ENCODE measurements at places on chromosomes 3 and 15. TPM values are rescaled to one million over a fixed set of nuclear protein-coding genes. Genes with fewer than 3 reads are reported as not detected.

- peaks cover 71% of the 10 kb centered on the region for H3K27me3 ChIP-seq
- no peaks in the 10 kb centered on the region for H3K36me3 ChIP-seq
- H3K4me3 ChIP-seq = no peak overlapping the region
- H3K27ac ChIP-seq = no peak overlapping the region
Observed at GRCh38 chr15:69524814-69525213, 72.2 kb downstream of the RPLP1 start.

- no peak for DNase-seq
- no peaks in the 10 kb centered on the region for H3K27me3 ChIP-seq
- H3K36me3 ChIP-seq = no peaks in the 10 kb centered on the region
- H3K27ac ChIP-seq = no peak overlapping the region
- H3K4me3 ChIP-seq = no peak overlapping the region
Observed at GRCh38 chr3:154228561-154229216, 95.6 kb downstream of the DHX36 start.

DNA sequence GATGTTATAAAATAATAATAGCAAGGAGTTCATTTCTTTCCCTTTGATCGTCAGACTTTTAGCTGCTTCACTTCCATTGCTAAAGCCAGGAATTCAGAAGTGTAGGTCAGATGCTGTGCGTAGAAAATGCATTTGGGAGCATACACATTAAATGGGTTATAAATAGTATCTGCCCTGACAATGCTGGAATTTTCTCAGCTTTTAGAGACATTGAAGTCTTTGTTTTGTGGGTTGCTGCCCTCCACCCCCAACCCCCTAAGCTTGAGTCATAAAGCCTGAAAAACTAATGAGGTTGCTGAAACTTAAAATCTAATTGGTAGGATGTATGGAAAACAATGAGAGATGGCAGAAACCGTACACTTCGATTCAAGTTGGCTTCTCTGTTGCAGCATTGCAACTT lies 81.9 kb downstream of the MITF start:
- no peak overlapping the region for H3K27ac ChIP-seq
- peaks cover 3% of the 10 kb centered on the region for H3K4me1 ChIP-seq
- no peaks in the 10 kb centered on the region for H3K36me3 ChIP-seq
- no peaks in the 10 kb centered on the region for H3K27me3 ChIP-seq

DNA sequence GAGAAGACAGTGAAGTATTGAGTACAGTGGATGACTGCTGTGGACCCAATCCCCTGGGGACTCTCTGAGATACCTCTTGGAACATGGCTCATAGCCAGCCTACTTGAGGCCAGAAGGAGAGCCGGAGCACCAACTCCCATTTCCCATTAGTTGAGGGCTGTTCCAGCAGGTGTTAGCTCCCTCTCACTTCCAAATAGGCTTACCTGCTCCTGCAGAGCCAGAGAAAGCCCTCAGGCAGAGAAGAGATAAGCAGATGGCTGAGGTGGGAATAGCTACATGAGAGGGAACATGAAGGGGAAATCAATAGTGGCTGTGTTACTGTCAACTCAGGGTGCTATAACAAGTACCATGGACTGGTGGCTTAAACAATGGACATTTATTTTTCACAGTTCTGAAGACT lies 4.6 kb upstream of the CCK start:
- no peaks in the 10 kb centered on the region for H3K4me1 ChIP-seq
- no peaks in the 10 kb centered on the region for H3K36me3 ChIP-seq
- H3K27me3 ChIP-seq = peaks cover 40% of the 10 kb centered on the region
- H3K4me3 ChIP-seq = no peak overlapping the region
- no peak overlapping the region for H3K27ac ChIP-seq

GRCh38 chr15:66724732-66725463 lies 22.9 kb downstream of the SMAD6 start:
- no peak for DNase-seq
- H3K36me3 ChIP-seq = peaks cover 15% of the 10 kb centered on the region
- H3K4me3 ChIP-seq = no peak overlapping the region
- H3K27me3 ChIP-seq = no peaks in the 10 kb centered on the region

The RTP1 gene
- not detected for total RNA-seq

The CERS3 gene
- total RNA-seq = 0.38 TPM

The MAGEL2 gene
- 14.3 TPM for total RNA-seq

DNA sequence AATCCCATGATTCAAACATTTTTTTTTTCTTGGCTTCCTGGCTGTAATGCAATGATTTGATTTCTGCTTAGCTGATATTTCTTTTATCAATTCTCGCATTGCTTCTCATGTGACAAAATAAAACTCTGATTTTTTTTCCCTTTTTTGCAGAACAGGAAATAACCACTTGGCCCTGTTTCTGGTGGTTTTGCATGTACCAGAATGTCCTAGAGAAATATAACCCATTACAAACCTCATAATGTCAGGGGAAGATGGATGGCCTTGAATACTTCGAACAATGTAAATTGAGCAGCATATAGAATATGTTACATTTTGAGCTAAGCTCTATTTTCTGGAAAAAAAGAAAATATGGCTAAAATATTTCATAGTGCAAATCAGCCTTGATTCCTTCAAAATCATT lies 275.6 kb downstream of the RAP2B start:
- H3K27ac ChIP-seq = no peak overlapping the region
- no peaks in the 10 kb centered on the region for H3K27me3 ChIP-seq
- H3K36me3 ChIP-seq = no peaks in the 10 kb centered on the region
- H3K4me3 ChIP-seq = no peak overlapping the region

- no peak overlapping the region for H3K4me3 ChIP-seq
- no peaks in the 10 kb centered on the region for H3K4me1 ChIP-seq
- H3K36me3 ChIP-seq = no peaks in the 10 kb centered on the region
- peaks cover 32% of the 10 kb centered on the region for H3K27me3 ChIP-seq
- peak; percentile 37 for DNase-seq
- H3K27ac ChIP-seq = no peak overlapping the region
Observed at GRCh38 chr3:11059090-11059798, 66.7 kb downstream of the SLC6A1 start.

GRCh38 chr3:45078910-45079522 lies 52.9 kb downstream of the CLEC3B start:
- peaks cover 8% of the 10 kb centered on the region for H3K27me3 ChIP-seq
- H3K36me3 ChIP-seq = no peaks in the 10 kb centered on the region
- H3K4me1 ChIP-seq = peaks cover 2% of the 10 kb centered on the region
- DNase-seq = no peak
- peak overlapping the region; percentile 81 for H3K27ac ChIP-seq

- no peak for DNase-seq
- H3K4me3 ChIP-seq = no peak overlapping the region
- no peaks in the 10 kb centered on the region for H3K27me3 ChIP-seq
- no peak overlapping the region for H3K27ac ChIP-seq
Observed at GRCh38 chr3:11632564-11632963, 11.2 kb downstream of the VGLL4 start.

The RTP3 gene
- not detected for total RNA-seq

The ARGFX gene
- not detected for total RNA-seq

DNA sequence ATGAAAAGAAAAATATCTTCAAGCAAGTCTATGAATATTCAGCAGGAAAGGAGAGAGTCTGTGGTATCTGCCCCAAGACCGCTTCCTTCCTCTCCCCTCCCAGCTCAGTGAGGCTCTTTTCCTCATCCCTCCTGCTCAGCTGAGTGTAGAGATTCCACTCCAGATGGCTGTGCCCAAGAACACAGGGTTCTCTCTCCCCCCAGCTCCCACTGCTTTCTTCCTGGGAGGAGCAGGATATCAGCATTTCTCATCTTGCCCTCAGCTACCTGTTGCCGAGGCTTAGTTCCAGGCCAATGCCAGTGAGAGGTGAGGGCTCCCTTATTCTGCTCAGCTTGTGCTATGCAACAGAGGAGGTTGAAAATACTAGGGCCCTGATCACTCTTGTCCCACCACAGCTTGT lies 211.9 kb downstream of the SV2B start:
- H3K4me1 ChIP-seq = no peaks in the 10 kb centered on the region
- no peaks in the 10 kb centered on the region for H3K36me3 ChIP-seq
- no peak for DNase-seq
- no peak overlapping the region for H3K4me3 ChIP-seq
- peaks cover 7% of the 10 kb centered on the region for H3K27me3 ChIP-seq

GRCh38 chr3:156606729-156607128 lies 51.8 kb upstream of the SSR3 start:
- H3K27me3 ChIP-seq = peaks cover 16% of the 10 kb centered on the region
- DNase-seq = no peak
- H3K4me3 ChIP-seq = no peak overlapping the region
- no peaks in the 10 kb centered on the region for H3K36me3 ChIP-seq
- H3K27ac ChIP-seq = no peak overlapping the region
- H3K4me1 ChIP-seq = peaks cover 14% of the 10 kb centered on the region

DNA sequence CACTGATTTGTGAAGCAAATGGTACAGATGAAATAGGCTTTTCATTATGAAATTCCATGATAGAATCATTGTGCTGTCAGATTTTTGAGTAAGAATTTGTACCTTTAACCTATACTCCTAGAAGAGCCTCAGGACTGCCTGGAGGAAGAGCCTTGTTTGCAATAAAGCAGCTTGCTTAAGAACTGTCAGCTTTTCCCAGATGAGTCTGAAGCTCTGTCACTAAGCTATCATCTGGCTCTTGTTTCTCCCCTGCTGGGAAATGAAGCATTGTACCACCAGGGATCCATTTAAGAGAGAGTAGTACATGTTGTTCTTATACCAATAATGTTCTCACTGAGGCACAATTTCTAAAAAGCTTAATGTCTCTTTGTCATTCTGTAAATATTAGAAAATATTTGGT lies 85.1 kb upstream of the FLNB start:
- no peak overlapping the region for H3K27ac ChIP-seq
- DNase-seq = no peak

DNA sequence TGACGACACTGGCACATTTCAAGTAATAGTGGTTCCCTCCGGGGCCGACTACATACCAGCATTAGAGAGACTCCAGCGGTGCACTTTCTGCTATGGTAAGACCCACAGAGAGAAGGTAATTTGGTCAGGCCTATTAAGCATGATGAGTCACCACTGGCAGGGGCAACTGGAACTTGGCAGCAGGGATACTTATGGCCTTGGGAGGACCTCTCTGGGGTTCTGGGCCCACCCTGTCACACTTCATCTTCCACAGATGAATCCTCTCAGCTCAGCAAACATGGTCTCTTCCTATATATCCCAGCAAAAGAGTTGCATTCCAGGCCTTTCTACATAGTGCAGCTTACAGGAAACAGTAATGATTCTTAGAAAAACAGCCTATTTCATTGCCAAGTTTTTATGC lies 88.0 kb downstream of the PIK3R4 start:
- no peak overlapping the region for H3K4me3 ChIP-seq
- no peak for DNase-seq
- H3K27ac ChIP-seq = no peak overlapping the region

The SLC9C1 gene
- 1.5 TPM for total RNA-seq

DNA sequence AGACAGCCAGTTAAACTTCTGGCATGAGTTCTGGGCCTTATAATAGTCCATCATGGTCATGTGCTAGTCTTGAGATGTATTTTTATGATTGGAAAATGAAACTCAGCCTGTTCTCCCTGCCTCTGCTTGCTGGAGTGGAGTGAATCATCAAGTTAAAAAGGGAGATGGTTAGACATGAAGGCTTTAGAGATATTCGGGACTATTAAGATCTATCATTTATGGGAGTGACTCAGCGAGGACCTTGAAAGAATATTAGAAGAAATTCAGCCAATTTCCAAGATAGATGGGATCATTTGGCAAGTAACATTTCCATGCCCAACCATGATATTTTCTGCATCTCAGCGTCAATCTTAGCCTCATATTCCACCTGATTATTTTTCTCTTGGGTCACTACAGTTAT lies 79.8 kb downstream of the AGBL1 start:
- no peaks in the 10 kb centered on the region for H3K27me3 ChIP-seq
- H3K27ac ChIP-seq = no peak overlapping the region
- no peak overlapping the region for H3K4me3 ChIP-seq
- H3K4me1 ChIP-seq = no peaks in the 10 kb centered on the region
- no peak for DNase-seq

Data from progenitor cell of endocrine pancreas (in vitro differentiated cells).